ENCODE measurements at places on chromosomes 7 and 10.
A peak's percentile ranks its signal among the peaks of the same experiment; 100 is the strongest.

GRCh38 chr7:31493714-31494181, 20.1 kb upstream of the ITPRID1 start:
- DNase-seq, result no peak

DNA sequence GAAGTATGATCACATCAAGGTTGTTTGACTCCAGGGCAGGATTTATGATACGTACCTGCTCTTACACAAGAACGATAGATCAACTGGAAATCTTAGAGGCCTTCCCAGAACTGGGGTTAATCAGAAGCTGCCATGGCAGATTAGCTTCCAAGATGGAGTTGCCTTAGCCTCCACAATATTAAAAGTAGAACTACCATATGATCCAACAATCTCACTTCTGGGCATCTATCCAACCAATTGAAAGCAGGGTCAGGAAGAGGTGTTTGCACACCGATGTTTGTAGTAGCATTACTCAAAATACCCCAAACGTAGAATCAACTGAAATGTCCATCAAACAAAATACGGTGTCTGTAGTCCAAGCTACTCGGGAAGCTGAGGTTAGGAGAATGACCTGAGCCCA, 6.6 kb downstream of the PILRB start:
- no peak for DNase-seq

DNA sequence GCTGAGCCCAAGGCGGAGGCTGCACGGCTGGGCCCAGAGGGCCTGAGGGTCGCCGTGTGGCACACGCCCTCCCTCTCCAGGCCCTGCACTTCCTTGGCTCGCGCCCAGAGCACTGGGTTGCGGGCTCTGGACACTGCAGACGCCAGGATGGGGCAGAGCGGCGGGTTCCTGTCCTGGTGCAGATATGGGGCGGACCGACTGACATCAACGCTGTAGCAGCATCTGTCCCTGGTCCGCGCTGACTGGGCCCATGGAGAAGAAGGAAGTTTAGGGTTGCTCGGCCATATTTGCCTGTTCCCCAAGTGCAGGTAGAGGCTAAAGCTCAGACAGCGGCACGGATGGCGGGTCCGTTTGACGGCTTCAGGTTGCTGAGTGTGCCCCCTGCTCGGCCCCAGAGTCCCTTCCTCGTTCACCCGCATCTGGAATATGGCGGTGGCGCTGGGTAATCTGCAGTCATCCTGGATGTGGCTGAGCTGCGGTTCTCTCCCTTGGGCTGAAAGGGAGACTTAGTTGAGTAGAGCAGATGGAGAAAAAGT, 116.1 kb downstream of the OR13A1 start:
- peak; percentile 77 for DNase-seq

DNA sequence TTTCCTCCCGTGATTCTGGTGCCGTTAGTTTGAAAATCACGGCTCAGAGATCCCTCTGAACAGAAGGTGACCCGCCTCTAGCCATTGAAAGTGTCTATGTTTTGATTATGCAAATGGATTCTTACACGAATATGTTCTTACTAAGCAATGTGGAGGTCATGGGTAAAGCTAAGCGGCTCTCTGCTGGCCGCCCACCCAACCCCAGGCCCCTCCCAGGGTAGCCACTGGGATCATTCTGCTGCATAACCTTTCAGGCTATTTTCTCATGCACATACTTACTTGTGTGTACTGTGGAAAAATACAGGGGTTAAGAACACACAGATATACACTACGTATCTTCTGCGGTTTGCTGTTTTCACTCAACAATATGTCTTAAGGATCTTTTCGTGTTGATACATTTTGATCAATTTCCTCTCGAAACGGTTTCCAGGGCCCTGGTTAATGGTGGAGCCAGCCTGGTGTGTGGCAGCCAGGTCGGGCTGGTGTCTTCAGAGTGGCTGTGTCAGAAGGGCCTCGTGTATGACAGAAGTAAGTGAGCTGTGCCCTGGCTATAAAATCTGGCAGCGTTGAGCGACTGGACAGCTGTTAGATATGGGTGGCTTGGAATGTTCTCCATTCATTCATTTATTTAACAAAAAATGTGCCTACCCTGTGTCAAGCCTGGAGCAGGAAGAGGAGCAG, 29.9 kb downstream of the ZNF783 start:
- no peak for DNase-seq

DNA sequence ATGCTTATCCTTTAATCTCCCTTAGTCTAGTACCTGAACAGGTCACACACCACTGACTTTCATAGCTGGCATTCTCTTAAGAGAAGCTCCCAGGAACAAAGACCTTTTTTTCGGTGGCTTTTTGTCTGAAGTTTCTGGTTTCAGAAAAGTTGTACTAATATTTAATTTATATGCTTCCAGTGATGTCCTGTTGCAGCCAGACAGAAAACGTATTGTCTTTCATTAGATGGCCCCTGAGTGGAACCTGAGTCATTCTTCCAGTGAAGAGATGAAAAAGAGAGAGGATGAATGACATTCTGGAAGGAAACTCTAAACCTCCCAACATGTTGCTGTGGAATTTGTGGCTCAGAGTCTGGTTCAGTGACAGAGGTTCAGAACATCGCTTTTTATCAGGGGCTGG, 274.8 kb upstream of the TAC1 start:
- no peak for DNase-seq

DNA sequence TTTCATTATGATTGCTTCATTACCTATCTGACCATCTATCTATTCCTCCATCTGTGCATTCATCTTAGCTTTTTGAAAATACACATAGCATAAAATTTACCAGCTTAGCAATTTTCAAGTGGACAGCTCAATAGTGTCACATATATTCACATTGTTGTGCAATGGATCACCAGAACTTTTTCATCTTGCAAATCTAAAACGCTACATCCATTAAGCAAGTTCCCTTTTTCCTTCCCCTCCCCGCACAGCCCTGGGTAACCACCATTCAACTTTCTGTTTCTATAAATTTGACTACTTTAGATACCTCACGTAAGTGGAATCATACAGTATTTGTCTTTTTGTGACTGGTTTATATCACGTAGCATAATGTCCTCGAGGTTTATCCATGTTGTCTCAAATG, 78.0 kb upstream of the ADRB1 start:
- no peak for DNase-seq
